Spinal cord (tissue), 10 donors: ENCODE measurements at places on chromosomes 4 and X.

DNA sequence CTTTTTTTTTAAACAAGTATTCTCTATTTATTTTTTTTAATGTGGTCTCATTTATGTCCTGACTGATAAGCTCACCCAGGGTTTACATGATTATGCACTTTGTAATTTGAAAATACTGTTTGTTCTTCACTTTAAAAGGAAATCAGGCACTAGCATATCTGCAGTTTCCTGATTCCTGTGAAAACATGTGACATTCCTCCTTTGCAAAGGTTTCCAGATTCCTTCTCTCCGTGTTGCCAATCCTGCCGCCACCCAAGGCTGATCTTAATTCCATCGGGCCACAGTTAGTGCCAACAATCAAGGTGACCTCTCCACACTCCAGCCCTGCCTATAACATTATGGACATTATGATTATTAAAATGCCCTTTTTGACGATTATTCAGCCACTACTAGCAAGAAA lies 225.4 kb downstream of the PCDH7 start:
- DNase-seq, result no peak

DNA sequence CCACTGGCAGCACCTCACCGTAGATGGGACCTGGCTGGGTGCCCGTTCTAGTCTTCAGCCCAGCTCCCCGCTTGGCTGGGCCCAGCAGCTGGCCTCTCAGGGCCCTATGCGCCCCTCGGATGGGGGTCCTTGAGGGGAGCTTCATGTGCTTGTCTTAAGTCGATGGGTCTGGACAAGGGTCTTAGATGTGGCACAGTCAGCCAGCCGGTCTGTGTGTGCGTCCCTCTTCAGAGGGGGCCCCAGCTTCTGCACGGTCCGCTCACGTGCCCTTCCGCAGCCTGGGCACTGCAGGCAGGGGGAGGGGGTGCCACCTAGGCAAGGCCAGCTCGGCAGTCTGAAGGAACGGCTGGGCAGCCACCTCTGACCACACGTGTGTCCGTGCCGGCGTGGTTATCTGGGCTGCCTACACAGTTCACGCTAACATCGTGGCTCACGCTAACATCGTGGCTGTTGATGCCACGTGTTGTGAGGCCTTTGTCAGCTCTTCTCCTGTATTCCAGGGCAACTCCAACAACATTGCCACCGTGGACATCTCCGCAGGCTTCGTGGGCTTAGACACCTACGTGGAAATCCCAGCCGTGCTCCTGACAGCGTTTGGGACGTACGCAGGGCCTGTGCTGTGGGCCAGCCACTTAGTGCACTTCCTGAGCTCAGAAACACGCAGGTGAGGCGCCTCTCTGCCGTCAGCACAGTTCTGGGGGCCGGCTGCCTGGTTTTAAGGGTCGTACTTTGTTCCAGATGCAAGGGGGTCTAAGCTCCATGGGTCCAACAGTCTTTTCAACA lies 34.5 kb downstream of the PIGG start:
- DNase-seq, result no peak

DNA sequence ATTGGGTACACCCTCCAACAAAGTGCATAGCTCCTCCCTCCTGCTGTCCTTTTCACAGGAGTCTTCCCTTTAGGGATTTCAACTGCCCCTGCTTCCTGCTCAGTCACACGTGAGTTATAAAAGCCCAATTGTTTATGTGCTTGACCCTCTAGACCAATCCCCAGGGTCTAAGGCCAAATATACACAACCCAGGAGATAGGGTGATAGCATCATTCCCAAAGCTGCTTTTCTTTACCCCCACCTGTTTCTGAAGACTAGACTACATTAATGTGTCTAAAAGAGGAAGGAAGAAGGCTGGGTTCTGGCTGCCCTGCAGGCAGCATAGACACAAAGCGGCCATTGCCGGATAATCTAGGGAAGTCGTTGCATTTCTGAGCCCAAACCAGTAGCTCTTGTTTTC lies 526.7 kb upstream of the FRG1 start:
- no peak for DNase-seq

DNA sequence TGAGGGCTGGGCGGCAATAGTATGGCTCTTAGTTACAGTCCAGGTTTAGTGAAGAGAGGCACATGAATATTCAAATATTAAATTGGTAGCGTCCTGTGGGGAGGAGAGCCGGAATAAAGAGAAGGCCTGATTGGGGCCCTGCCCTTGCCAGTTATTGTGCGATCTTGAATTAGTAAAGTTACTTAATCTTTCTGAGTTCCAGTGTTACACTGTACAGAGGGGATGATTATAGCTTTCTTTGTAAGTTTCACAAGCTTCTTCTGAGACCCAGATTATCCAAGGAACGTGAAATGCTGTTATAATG lies 1.2 kb downstream of the METAP1 start:
- no peak for DNase-seq

- no peak for DNase-seq
Measured at GRCh38 chrX:69067841-69068240, 97.4 kb downstream of the PJA1 start.

GRCh38 chr4:78155616-78156105 lies 98.5 kb downstream of the FRAS1 start:
- no peak for DNase-seq

DNA sequence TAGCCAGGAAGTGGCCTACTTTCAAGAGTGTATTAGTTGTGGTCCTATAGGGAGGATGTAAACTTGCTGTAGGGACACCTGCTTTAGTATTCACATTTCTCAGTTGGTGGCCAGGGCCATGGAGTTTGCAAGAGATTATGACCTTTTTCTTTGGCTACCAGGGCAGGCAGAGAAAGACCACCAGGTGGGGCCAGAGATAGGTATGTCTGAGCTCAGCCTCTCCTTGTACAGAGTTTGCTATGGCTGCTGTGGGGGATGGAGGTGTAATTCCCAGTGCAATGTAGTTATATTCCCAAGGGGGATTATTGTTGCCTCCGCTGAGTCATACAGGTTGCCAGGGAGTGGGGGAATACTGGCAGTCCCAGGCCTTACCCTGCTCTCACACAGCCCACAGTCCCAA lies 26.3 kb upstream of the DACH2 start:
- DNase-seq, result no peak
